ENCODE measurements at places on chromosomes 11 and 22. TPM values are rescaled to one million over a fixed set of nuclear protein-coding genes. Genes with fewer than 3 reads are reported as not detected.

Gene PPP1R14B
- 175 TPM for total RNA-seq

Gene GTSE1
- 0.59 TPM for total RNA-seq

Gene TMEM223
- total RNA-seq, result 16.1 TPM

Gene SLCO2B1
- 0.30 TPM for total RNA-seq

Gene KRTAP5-1
- not detected for total RNA-seq

Gene PCNX3
- 35.6 TPM for total RNA-seq

Gene ACTN3
- total RNA-seq, result 0.09 TPM

Gene ADAMTS15
- 1.8 TPM for total RNA-seq

Gene FOSL1
- 6.2 TPM for total RNA-seq

Gene UPK3A
- total RNA-seq, result not detected

Gene OR51E2
- total RNA-seq, result 0.59 TPM

Gene TCN1
- not detected for total RNA-seq

Gene C11orf42
- not detected for total RNA-seq

Gene SPDYC
- total RNA-seq, result not detected

Gene RFPL2
- not detected for total RNA-seq

Gene PKNOX2
- total RNA-seq, result 1.8 TPM

Gene KRTAP5-2
- not detected for total RNA-seq

Gene CYP2D6
- total RNA-seq, result 0.30 TPM

Gene KLHL22
- total RNA-seq, result 30.5 TPM

Gene SLC22A25
- not detected for total RNA-seq

Gene MS4A6E
- not detected for total RNA-seq

Gene KRTAP5-10
- not detected for total RNA-seq

Gene YWHAH
- total RNA-seq, result 98.7 TPM

All from smooth muscle cell of the umbilical artery (primary cell).